ENCODE measurements at places on chromosomes 12 and 14.

DNA sequence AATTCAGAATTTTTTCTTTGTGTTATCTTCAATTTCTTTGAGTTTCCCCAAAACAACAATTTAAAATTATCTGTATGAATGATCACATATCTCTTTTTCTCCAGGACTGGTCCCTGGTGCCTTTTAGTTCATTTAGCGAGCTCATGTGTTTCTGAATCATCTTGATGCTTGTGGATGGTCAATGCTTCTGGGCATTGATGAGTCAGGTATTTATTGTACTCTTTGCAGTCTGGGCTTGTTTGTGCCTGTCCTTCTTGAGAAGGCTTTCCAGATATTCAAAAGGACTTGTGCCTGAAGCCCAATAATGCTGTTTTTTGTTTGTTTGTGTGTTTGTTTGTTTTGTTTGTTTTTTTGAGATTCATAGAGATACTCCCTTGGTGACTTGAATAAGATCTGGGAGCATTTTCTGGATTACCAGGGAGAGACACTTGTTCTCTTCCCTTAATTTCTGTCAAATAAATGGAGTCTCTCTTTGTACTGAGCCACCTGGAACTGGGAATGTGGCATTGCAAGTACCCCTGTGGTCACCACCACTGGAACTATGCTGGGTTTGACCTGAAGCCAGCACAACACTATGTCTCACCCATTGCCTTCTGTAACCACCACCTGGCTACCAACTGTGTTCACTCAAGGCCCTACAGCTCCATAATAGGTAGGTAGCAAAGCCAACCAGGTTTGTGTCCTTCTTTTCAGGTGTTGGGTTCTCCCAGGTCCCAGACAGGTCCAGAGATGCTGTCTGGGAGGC, 56.3 kb downstream of the SLC6A15 start:
- no peak for DNase-seq

DNA sequence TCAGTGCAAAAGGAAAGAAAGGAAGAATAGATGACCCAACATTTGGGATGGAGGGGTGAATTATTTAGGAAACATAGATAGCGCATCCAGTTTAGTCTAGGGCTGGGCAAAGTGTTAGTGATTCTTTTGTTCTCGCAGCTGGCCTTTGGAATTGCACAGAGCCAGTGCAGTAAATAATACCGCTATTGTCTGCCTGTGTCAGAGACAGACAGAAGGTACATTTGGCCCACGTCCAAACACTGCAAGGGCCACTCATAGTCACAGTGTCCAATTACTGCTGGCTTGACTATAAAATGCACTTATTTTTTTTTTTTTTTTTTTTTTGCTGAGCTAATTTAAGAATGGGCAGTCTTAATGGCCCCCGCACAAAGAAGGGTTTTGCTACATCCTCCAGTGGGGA, 638.6 kb downstream of the BCL11B start:
- no peak for DNase-seq

DNA sequence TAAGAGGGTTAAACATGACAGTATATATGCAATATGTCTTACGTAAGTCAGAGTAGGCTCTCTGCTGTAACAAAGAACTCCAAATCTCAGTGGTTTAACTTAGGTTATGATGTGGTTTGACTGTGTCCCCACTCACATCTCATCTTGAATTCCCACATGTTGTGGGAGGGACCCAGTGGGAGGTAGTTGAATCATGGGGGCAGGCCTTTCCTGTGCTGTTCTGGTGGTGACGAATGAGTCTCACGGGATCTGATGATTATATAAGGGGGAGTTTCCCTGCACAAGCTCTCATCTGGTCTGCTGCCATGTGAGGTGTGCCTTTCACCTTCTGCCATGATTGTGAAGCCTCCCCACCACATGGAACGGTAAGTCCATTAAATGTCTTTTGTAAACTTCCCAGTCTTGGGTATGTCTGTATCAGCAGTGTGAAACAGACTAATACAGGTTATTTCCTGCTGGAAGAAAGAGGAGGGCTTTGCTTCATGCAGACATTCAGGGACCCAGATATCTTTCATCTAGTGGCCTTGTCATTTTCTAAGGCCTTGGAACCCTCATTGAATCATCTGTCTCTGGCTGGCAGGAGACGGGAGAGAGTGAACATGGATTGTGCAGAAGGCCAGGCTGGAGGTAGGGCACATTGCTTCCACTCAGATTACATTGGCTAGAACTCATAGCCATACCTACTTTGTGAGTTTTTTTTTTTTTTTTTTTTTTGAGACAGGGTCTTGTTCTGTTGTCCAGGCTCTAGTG, 96.1 kb downstream of the CRADD start:
- DNase-seq, result peak; percentile 77

- no peak for DNase-seq
These were observed 42.6 kb upstream of the LRTM2 start for GRCh38 chr12:1777798-1778197.

DNA sequence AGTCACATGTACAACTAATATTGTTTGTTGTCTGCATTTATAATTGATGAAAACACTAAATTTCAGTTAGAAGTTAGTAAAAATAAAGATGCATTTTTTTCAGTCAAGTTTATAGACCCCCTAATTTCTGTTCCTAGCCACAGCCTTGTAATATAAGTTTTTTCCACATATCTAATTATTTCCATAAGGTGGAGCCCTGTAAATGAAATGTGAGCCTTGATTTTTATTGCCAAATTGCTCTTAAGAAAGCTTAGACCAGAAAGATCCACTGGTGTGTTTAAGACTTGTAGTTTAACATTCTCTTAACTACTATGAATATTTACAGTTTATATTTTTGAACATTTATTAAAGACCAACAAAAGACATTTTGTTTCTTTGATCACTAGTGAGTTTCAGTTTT, 322.1 kb upstream of the RGS6 start:
- DNase-seq, result no peak

DNA sequence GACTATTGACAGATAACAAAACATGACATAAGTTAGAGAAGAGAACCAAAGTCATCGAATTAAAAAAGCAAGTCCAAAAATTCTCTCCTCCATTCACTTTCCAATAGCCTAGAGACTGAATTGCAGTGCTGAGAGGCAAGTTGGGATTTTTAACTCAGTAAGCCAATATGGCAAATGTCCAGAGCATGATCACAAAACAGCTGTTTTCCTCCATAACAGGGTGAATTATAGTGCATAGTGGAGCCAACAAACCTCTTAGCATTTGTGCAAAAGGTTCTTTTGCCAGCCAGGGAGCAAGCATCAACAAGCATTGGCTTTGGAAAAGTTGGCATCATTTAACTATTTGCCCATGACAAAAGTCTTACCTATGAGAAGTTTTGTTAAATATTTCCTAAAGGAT, 458.8 kb upstream of the NOVA1 start:
- DNase-seq, result no peak

DNA sequence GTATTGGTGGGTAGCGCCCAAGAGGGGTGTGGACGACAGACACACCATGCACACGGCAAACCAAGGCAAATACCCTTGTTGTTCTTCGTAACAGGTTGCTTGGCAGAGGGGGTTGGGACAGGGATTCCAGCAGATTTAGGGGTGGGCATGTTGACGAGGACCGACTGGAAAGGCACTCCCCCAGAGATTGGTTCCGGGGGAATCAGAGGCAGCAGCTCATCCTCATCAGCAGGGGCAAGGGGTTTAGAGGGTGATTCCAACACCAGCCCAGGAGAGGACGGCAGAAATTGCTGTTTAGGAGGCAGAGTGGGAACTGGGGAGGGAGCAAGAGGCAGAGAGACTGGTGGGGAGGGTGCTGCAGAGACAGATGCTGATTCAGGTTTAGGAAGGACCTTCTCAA, 9.3 kb downstream of the NACA start:
- no peak for DNase-seq

- no peak for DNase-seq
These were observed 223.7 kb downstream of the KCNC2 start for GRCh38 chr12:74985986-74986319.

- DNase-seq, result peak; percentile 81
These were observed 1.2 kb downstream of the MGP start for GRCh38 chr12:14884458-14884878.

DNA sequence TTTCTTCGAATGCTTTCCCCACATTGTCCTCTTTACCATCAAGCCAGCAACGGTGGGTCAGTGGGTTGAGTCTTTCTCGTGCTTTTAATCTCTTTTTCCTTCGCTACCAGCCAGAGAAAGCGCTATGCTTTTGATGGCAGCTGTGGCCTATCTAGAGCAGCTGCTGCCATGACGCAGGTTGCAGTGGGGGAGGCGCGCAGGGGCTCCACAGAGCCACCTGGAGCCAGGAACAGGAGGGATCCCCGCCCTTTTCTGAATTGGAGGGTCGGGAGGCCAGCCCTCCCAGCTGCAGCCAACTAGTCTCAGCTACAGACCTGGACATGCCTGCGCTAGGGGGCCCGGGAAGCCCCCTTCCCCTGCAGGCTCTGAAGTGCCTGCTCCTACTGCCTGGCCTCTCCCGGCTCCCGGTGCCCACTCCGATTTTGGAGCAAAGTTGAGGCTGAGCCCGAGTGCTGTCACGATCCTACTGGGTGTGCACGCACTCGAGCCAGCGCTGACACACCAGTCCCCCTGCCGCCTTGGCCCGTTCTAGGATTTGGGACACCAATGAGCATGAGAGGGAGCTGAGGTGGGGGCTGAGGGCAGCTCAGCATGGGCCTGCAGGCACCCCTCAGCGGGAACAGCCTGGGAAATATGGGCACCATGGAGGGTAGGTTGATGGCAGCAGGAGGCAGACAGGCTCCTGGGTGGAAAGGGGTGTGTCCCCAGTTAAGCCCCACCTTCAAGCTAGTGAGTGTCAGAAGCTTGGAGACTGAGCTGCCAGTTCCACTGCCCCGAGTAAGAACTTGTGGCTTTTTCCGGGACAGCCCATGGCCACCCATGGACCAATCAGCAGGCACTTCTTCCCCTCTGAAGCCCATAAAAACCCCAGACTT, 784.2 kb downstream of the SLC6A15 start:
- no peak for DNase-seq

DNA sequence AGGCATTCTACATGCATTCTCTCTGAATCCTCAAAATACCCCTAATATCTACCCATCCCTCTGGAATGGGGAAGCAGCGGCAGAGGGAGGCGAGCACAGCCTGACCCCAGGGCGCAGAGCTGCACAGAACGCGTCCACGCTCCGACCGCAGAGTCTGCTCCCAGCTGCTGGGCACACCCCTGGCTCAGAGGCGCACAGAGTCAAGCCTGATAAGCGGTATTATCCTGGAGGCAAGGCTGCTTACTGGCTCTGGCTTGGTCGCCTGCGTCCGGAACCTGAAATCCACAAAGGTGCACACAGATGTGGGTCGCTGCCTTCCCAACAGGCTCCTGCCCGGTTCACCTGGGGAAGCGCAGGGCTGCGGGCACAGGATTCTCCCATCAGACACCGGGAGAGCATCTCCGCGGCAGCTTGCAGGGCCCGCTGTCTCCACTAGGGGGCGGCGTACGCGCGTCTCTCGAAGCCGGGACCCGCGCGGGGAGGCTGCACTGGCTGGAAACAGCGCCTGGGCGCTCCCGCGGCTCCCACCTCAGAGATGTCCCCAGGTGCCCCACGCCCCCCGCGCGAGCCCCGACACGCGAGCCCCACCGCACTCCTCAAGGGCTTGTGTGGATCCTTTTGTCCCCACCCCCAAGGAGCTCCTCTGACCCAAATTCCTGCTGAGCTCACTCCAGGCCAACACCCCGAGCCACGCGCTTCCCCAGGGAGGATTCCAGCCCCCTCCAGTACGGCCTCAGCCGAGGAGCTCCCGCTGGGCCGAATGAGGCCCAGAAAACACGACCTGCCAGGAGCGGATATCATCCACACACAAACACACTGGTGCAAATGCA, 120.1 kb upstream of the FZD10 start:
- DNase-seq, result no peak

GRCh38 chr14:100294963-100295330, 11.3 kb downstream of the SLC25A29 start:
- no peak for DNase-seq

DNA sequence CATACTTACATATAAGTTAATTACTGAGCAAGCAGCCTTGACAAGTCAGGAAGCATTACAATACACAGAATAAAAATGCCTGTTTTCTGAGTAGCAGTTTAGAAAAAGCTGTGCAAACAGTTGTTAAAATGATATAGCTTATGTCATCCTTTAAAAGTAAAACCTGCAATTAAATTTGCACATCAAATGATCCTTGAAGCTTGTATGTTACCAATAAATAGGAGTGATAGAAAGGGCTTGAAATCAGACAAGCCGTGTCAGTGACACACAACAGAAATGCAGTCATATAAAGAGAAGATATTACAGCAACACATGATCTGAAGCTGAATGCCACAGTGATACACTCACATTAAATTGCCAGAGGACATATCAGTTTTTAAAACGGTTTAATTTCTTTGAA, 70.0 kb downstream of the EPS8 start:
- DNase-seq, result no peak

DNA sequence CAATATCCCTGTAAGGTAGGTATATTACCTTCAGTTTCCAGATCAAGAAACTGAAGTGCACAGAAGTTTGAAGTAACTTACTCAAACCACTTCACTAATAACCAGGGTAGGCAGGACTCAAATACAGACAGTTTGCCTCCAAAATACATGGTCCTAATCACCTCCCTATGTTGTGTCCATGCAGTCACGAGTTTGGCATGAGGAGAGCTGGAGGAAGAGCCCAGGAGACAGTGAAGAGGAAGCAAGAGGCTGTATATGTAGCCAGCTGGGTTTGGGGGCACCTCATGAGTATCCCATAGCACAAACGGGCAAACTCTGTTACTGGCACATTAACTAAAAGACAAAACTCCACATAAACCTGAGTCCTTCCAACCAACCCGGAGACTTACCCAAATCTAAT, 79.2 kb downstream of the DUSP16 start:
- no peak for DNase-seq

DNA sequence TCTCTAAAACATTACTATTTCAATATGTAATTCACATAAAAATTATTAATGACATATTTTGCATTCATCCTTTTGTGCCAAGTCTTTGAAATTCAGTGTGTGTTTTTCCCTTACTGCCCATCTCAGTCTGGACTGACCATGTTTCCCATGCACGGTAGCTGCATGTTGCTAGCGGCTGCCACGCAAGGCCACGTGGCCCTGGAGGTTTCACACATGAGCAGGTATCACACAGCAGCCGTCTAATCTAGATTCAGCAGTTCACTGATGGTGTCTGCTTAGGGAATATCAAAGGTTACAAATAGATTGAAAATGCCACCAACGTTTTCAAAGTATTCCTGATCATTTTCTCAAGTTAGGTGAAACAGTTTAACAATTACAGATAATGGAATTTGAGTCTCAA, 234.8 kb upstream of the FKBP4 start:
- no peak for DNase-seq
